ENCODE measurements at places on chromosomes 16 and 17. TPM values are rescaled to one million over a fixed set of nuclear protein-coding genes. Genes with fewer than 3 reads are reported as not detected.

GRCh38 chr17:58006560-58006923, 504 bp downstream of the SRSF1 start:
- DNase-seq = peak; percentile 74

- DNase-seq = no peak
Observed at GRCh38 chr17:64532409-64532808, 25.6 kb downstream of the CEP95 start.

- DNase-seq = peak; percentile 33
Observed at GRCh38 chr16:68739964-68740627, 3.0 kb downstream of the CDH1 start.

- no peak for DNase-seq
Observed at GRCh38 chr17:69066482-69066881, 5.8 kb upstream of the ABCA9 start.

DNA sequence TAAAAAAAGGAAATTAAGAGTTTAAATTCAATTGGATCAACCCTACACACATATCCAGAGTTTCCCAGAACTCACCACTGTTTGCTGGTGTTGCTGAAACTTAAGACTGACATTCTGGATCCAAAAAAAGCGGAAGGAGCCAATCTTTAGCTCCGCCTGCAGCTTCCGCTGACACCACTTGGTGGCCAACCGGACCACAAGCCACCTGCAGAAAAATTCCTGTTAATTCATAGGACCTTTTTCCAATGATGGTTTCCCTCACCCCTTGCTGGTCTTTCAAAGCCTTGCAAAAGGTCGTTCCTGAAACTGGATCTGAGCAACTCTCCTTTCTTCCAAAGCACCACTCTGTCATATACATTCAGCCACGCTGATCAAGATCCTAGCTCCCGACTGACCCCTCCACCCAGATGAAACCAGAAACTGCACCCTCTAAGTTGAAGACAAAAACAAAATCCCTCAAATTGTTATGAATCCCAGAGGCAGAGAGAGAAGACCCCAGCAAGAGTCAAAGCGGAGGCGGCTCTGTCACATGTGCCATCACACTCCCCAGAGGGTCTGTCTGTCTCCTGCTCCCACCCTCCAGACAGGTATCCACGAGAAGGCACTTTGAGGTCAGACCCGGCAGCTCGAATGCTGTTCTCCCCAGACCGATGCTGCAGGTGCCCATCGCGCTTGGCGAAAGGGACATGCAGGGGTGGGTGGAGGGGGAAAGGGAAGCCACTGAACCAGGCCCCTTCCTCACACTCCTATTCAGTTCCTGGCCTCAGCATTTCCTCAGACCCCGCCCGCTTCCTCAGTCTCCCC, 773 bp downstream of the BLTP2 start:
- peak; percentile 65 for DNase-seq

DNA sequence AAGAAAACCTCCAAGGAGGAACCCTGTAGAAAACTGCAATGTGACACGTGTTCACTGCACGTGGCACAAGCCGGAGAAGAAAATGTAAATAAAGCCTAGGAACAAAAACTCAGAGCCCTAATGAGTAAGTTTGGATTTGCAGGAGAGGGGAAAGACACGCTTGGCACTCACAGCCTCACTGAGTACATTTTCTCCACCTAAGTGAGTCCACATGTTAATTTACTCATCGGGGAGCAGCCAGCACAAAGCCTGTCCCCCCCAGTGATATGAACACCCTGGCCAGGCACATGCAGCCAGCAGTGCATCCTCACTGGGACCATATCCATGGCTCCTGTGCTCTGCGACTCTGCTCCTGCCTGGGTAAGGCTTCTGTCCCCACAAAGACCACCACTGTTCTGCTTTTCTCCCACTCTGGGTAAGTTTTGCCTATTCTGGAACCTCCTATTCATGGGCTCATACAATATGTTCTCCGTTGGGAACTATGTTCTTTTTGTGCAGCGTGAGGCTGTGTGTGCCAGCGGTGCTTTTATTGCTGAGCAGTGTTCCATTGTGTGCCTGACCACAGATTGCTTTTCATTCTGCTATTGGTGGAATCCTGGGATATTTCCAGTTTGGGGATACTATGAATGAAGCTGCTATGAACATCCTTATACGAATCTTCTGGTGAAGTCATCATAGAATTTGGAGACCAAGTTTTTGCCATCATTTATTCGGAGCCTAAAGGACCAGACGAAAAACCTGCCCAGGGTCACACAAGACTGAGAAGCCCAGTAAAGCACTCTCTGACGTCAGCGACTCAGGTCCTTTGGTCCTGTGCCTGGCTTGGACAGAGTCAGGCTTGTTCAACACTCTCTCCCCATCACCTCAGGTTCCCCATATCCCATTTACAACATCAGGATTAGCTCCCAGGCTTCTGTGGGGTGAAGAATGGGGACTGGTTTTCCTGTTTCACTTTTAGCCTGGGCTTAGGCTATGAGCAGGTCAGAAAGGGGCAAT, 53.3 kb downstream of the RNF112 start:
- DNase-seq = no peak

DNA sequence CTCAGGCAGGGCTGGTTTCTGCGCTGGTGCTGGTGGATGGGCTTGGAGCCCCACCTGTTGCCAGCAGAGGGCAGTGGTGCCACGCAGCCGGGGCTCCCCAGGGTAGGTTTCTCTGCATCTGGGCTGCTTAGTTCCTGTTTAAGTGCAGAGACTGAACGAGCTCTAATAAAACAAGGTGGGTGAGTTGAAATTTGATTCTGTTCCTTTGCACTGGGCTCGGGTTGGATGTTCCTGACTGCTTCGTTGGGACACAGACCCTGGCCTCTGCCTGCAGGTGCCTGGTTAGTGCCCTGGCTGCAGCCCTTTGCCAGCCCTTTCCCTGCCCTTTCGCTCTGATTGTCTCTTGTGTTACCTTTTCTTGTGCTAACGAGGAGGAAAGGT, 30.0 kb downstream of the TBCD start:
- peak; percentile 74 for DNase-seq

GRCh38 chr17:44543213-44543904, 13.9 kb upstream of the FZD2 start:
- peak; percentile 80 for DNase-seq

- peak; percentile 85 for DNase-seq
Observed at GRCh38 chr17:75524970-75525805, at the start of gene LLGL2. TSS of gene LLGL2 (plus strand) at chr17:75525697. CDS start at chr17:75543427, 17,730 bp downstream.

The C1QTNF8 gene
- total RNA-seq = not detected

The HYDIN gene
- total RNA-seq = 2.5 TPM

The WNT9B gene
- 0.06 TPM for total RNA-seq

The SLC25A10 gene
- total RNA-seq = 52.2 TPM

The TNP2 gene
- not detected for total RNA-seq

The CACNG3 gene
- total RNA-seq = not detected
